HL-60 (cell line): ENCODE measurements at places on chromosomes 1 and 21.

GRCh38 chr1:71823708-71824305 is 458.5 kb downstream of the NEGR1 start:
- DNase-seq = no peak

- DNase-seq = no peak
Measured at GRCh38 chr1:214896921-214897320, 185.6 kb upstream of the KCNK2 start.

DNA sequence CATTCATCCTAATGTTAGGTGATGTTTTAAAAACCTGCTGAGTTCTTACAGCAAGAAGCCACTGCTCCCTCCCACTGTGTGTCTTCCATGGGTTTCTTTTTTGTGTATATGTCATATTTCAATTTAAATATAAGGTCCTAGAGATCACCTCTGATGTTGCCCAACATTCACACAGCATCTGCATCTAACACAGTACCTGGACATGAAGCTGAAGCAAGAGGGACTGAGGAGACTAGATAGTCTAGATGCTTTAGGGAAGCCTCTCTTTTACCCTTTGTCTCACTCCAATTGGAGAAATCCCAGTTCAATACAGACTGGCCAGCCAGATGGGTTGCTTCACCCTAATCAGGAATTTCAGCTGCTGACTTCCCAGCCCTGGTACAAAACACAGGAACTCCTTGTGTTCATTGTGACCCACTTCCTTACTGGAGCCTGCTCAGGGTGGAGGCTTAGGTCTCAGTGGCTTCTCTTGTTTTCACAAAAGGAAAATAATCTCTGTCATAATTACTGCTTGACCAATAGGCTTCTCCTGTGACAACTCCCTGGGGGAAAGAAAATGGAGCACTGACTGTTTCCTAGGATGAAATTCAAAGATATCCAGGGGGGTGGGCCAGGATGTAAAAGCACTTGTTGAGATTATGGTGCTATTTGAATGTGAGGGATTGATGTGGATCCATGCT is 17.3 kb downstream of the BTG2 start:
- no peak for DNase-seq

GRCh38 chr1:22969304-22969709 is 3.4 kb downstream of the LACTBL1 start:
- no peak for DNase-seq

- no peak for DNase-seq
Measured at GRCh38 chr1:183810756-183811544, 6.0 kb downstream of the RGL1 start.

DNA sequence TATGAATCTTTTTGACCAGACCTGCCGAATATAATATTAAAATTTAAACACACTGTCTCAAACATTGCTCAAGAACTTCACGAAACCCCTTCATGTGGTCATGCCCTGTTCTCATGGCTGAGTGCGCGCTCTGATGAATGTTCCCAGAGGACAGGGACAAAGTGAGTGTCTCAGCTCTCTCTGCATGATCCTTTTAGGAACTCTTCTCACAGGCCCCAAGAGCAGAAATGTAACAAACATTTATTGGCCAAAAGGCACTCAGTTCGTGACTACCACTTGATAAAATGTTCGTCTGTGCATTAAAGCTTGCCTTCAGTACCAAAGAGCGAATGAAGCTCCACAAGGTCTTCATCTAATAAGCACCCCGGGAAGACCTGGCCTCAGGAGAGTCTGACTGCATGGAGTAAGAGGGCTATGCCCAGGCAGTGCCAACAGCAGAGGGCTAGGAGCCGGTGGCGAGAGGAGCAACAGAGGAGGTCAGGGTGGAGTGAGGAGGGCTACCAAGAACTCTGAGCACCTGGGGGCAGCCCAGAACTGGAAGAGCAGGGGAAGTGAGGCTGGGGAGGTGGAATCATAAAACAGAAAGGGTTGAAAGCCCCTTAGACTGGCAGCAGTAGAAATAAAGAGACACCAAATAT is 171.1 kb downstream of the RHOU start:
- no peak for DNase-seq

DNA sequence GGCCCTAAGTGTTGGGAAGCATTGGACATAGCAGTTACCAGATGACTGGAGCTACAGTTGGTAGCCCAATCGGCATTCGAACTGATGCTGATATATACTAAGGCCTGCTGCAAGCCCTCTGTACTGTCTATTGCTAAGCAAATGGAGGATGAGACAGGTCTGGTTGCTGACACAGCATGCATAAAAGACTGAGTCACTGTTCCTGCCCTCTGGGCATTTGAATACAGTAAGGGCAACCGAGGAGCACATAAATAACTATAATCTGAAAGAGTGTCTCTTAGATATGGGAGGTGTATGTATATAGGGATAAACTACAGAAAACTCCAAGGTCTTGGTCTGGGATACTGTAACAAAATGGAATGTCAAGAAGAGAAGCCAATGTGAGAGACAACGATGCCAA is 16.8 kb upstream of the MARK1 start:
- DNase-seq = no peak

DNA sequence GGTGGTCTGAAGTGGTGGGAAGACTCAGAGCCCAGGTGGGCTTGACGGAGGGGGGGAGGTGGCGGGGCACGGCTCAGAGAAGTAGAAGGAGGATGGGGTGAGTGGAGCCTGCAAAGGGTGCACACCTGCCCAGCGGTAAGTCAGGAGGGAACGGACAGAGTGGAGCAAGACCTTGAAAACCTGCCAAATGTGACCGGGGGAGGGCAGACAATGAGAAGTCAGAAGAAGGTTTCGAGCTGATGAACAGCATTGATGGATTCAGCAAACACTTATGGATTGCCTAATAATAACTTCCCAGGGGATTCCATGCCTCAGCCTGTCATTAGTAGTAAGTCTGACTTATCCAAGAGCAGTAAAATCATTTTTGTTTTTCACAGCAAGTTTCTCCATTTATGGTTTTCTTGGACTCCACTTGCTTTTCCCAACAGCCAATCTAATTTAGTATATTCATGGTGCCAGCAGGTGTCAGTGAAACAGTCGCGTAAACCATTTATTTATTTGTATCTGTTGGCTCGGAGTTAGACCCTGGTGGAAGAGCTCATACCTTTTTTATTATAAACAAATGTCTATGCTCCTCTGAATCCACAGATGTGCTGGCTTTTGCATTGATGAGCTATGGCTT is 279.1 kb downstream of the PCP4 start:
- no peak for DNase-seq

- DNase-seq = peak; percentile 90
Measured at GRCh38 chr1:158830904-158831507, at the start of gene MNDA. Gene MNDA (plus strand): TSS chr1:158831351. CDS start chr1:158842154, 10,803 bp downstream.

- DNase-seq = no peak
Measured at GRCh38 chr1:182351790-182352364, 39.7 kb downstream of the GLUL start.

DNA sequence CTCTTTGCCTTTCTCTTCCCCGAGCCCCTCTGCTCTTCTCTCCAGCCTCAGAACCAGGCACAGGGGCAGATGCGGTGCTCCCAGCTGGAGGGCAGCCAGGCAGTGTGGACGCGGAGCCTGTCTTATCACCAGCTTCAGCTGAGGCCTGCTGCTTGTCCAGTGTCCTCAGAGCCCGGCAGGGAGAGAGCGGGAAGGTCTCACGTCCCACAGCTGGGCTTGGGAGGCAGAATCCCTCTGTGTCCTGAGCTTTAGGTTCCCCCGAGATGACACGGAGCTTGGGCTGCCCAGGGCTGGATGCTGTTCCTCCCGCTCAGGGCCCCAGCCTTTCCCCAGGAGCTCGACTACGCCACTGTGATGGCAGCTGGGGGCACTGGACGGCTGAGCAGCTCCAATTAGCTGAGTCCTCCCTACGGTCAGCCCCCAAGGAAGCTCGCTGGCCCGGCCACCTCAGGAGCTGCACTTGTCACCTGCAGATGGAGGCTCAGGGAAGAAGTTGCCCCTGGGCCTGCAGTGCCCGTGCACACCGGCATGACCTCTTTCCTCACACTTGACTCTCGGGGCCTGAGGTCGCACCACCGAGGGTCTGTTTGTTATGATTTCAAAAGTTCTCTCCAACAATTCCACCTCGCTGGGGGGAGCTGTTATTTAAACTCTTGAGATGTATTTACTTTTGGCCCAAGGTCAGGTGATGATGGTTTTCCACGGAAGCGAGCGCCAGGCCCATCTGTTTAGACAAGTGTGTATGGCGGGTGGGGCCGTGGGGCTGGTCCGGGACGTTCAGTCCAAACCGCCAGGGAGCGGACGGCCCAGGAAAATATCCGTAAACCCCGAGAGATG is 127.3 kb downstream of the SIK1 start:
- no peak for DNase-seq

DNA sequence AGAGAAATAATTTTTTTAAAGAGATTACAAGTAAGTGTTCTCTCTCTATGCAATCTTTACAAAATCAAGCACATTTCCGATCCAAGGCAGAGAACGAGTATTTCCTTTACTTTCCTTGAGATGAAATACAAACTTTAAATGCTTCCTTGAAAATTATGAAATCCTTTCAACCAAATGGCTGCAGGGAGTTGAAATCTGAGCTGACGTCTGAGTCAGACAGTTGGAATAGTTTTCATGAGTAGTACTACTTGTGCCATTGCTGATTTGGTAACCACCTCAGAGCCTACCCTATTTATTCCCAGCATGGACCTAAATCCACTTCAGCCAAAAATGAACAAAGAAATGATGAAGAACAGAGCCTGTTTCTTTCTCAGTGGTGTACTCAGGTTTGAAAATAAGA is 183.6 kb downstream of the GIPC2 start:
- no peak for DNase-seq

DNA sequence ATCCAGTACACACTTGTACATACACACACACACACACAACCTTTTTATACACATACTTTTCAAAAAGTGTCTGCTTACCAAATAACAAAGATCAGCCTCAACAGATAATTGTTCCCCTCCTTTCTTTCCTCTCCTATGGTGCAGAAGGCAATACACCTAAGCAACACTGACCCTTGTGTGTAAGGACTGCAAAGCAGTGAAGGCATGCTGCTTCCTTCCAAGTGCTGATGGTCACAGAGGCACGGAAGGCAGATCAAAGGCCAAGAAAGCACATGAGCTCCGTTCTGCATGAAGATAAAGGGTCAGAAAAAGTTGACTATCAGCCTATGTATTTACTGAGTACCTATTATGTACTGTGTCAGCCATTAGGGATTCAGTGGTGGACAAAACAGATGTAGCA is 168.8 kb downstream of the TNR start:
- no peak for DNase-seq

DNA sequence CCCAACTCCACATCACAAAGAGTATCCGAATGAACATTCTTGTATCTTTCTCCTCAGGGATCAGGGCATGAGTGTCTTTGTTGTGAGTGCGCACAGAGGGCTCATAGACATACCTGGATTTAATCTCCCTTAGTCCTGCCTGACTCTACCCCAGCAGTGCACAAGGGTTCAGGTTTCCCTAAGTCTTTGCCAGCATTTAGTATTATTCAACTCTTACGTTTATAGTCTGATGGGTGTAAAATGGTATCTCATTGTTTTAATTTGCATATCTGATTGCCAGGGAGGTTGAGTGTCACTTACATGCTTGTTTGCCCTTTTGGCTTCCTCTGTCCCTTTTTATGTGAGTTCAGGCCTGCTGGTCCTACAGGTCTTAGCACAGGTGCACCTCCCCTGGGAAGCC is 49.5 kb downstream of the FOXD2 start:
- no peak for DNase-seq

GRCh38 chr1:187275985-187276575 is 447.3 kb downstream of the PLA2G4A start:
- DNase-seq = no peak

GRCh38 chr1:202176949-202177927 is 16.4 kb upstream of the LGR6 start:
- DNase-seq = no peak

- DNase-seq = no peak
Measured at GRCh38 chr1:56877973-56878372, 23.4 kb downstream of the C8A start.

DNA sequence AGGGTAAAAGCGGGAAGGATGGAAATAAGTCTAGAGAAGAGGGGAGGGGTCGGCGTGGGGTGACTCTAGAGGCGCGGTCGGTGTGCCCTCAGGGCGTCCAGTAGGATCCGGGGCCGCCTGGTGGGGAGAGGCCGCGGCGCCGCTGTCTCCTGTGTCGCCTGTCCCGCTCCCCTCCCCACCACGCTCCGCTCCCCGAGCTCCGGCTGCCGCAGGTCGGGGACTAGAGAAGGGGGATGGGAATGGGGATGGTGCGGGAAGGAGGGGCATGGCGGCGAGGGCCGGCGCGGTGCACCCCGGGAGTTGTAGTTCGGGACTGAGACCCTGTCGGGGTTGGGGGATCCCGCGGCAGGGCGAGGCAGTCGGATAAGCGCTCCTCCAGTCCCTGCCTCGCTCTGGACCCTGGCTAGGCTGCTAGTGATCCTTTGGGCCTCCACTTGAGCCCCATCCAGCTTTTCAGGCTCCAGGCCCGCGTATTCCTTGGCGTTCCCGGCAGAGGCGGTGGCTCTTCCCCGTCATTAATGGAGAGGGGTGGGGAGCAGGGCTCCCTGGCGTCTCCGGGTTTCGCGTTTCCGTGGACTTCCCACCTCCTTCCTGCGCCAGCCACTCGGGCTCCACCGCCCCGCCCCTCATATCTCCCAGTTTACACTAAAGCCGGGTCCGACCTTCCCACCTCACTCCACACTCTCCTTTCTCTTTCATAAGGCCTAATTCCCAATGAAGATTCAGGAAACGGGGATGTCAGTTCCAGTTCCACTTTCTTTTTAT is at the start of gene ENTREP3:
TSS of gene ENTREP3 (minus strand) at position 241 of the 765 bp plus-strand sequence. CDS start 606 bp downstream, outside the sequence.
- peak; percentile 75 for DNase-seq

GRCh38 chr1:109719337-109719837 is 7.3 kb downstream of the GSTM5 start:
- DNase-seq = no peak

- no peak for DNase-seq
Measured at GRCh38 chr1:109338091-109338490, 31.3 kb upstream of the MYBPHL start.

- DNase-seq = no peak
Measured at GRCh38 chr1:37721565-37721964, 29.2 kb downstream of the CDCA8 start.

- no peak for DNase-seq
Measured at GRCh38 chr1:10628685-10629084, 153.9 kb downstream of the PEX14 start.

- no peak for DNase-seq
Measured at GRCh38 chr1:2115702-2116341, 65.6 kb downstream of the PRKCZ start.

GRCh38 chr1:26579681-26580111 is 50.1 kb downstream of the RPS6KA1 start:
- no peak for DNase-seq

- no peak for DNase-seq
Measured at GRCh38 chr21:46636181-46636512, 673 bp downstream of the PRMT2 start.

DNA sequence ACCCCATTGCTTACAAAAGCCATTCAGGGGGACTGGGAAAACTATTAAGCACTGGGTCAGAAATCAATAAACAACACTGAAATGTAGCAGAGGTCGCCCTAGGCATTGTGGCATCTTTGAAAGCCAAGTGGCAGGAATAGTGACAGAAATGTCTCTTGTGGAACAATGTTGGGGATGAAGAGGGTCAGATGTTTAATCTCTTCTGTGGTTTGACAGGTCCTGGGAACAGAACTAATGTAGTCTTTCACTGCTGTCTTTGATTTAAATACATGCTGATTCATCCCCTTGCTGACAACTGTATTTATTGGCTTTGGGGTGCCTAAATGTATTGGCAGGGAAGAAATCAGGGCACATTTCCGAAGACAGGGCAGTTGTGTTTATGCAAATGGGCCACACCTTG is 194.8 kb downstream of the ATG4C start:
- no peak for DNase-seq
